ENCODE measurements at places on chromosomes 11 and 22.

GRCh38 chr11:45150301-45150700 is 3.9 kb downstream of the PRDM11 start:
- no peak for DNase-seq

- no peak for DNase-seq
These were observed 144.2 kb upstream of the SYT13 start for GRCh38 chr11:45430361-45430760.

GRCh38 chr11:1780700-1781592 is 17.2 kb upstream of the CTSD start:
- no peak for DNase-seq

DNA sequence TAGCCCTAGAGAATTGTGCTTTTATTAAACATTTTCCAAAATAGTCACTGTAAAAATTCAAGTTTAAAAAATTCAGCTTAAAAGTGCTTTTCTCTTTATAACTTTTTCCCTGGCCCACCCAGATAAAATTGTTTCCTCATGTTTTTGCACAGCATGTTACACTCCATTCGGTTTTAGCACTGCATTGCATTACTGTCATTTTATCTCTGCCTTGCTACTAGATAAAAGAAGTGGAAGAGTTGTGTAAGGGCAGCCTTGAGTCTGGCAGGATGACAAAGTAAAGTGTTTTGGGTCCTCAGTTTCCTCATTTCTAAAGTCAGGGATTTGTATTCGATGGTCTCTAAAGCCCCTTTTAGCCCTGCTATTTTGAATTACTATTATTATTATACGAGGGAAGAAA is 99.8 kb downstream of the ATM start:
- no peak for DNase-seq

DNA sequence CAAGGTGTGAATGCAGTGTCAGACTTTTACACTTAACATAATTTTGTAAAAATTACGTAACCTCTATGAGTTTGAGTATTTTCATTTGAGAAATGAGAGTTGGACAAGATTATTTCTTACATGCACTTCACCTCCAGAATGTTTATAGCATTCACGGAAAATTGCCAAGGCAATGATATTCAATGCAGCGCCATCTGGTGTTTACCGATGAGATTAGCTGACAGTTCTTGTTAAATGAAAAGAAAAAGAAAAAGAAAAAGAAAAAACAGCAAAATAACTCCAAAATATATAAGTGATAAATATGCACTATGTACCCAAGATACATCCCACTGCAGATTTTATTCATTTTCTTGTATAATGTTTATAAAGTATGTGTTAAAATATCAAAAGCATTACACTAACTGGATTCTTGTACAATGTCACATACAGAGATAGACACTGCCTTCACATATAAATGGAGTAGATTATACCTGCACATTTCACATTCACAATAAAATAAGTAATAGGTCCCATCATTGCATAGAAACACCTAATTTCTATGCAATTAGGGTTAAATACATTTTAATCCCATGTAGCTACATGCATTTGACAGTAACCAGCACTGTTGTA is 976.3 kb upstream of the FAT3 start:
- DNase-seq, result peak; percentile 22

DNA sequence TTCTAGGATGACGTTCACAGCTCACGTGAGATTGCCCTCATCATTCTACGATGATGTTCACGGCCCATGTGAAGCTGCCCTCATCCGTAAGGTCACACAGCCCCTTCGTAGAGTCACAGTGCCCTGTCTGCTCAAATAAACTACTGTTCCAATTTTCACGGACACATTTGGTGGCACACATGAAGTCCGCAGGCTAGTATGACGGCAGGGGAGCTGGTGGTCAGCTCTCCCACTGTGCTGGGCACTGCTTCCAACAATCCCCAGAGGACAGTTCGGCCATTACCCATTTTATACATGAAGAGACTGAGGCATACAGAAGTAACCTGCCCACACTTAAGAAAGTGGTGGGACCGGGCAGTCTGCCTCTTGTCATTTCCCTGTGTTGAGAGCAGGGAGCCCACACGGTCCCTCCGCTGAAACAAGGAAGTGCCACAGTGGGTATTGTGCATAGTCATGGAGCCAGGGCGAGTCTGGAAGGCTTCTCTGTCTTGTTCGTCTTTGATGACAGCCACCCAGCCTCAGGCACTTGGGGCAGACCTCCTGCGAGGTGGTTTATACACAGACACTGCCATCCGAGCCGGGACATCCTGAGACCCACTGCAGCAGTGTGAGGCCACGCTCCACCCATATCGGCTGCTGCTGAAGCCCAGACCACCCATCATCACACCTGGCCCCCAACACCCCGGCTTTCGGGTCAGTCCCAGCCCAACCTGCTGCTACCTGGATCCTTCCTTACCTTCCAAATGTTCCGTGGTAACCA is 114.3 kb downstream of the PHF21B start:
- no peak for DNase-seq

- DNase-seq, result peak; percentile 85
These were observed 23.1 kb downstream of the A4GALT start for GRCh38 chr22:42697542-42698013.

All from M059J (cell line).